Dorsolateral prefrontal cortex (tissue), 122 donors: ENCODE measurements at places on chromosomes 6 and 20.

GRCh38 chr6:13513626-13514502 is 26.5 kb upstream of the GFOD1 start:
- no peak for DNase-seq

DNA sequence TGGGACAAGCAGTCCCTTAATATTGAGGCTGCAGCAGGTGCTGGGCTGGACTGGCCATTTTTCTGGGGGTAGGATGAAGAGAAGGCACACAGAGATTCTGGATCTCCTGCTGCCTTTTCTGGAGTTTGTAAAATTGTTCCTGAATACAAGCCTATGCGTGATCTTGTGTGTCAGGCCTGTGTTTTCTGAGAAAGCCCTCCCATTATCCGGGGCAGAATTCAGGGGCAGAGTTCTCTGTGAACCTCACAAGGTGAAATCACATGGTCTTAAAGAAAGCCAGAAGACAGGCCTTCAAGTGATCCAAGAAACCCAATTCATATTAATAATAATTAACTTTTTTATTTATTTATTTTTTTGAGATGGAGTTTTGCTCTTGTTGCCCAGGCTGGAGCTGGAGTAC is 12.5 kb downstream of the CCN5 start:
- no peak for DNase-seq

DNA sequence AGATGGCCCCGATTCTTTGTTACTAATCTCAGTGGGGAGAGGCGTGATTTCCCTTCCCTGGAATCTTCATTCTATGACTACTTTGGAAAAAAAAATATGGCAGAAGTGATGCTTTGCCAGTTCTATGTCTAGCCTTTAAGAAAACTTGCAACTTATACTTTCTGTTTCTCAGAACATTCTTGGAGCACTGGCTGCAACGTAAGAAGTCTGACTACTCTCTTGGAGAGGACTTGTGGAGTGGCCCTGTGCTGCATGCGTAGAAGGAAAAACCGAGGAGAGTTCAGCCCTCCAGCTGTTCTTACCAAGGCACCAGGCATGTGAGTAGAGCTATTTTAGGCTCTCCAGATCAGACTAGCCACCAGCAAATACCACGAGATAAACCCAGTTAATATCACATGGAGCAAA is 77.6 kb upstream of the STXBP5 start:
- no peak for DNase-seq

- DNase-seq, result no peak
These were observed 34.2 kb downstream of the GCLC start for GRCh38 chr6:53510746-53511145.

GRCh38 chr6:7136859-7137334 is 29.1 kb downstream of the RREB1 start:
- no peak for DNase-seq

- DNase-seq, result no peak
These were observed 65.9 kb upstream of the HCRTR2 start for GRCh38 chr6:55108134-55109130.

DNA sequence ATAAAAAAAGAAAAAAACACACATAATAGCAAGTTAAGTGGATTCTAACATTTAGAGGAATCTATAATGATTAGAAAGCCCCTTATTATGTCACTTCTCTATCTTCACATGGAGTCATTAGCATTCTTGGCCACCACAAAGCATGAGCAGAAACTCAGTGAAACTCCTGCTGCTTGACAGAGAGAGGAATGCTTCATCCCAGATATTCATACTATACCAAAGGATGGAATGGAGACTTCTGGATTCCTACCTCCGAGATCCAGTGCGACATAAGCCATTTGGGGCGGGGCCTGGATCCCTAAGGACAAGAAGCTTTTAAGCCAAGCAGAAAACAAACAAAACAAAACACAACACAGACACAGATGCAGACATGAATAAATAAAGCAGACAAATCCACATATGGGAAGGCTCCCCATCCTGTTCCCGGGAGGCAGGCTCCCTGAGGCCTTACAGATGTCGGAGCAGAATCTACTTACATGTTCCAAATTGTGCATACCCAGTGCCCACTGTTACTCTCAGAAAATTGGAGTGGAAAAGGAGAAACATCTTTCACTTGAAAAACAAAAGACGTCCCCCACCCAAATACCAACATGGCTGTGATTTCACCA is 727.3 kb downstream of the MAFB start:
- no peak for DNase-seq

- DNase-seq, result no peak
These were observed 131.8 kb downstream of the VEGFA start for GRCh38 chr6:43901733-43902230.

DNA sequence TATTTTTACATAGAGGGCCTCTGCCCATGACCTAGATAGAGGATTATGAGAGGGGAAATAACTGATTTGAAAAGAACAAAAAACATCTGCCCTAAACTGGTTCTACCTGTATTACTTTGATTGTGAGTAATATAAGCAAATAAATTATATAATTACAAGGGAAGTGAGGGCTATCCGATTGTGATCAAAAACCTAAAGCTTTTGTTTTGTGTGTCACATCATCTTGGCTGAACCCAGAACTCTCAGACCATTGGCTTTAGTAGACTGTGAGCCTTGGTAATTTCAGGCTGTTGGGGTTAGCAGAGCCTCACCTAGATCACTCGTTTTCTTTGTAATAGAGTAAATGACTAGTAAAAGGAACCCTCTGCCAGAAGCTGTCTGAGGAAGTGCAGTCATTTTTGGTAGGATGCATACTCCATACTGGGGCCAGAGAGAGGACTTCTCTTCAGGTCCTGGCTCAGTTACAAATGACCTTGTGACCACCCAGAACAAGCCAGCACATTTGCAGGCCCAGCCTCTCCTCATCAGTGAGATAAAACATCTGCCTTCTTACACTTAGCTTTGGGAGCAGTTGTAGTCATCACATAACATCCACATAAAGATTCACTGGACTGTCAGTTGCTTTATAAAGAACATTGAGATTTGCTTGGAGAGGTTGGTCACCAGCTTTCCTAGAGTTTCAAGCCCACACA is 13.5 kb downstream of the STK35 start:
- DNase-seq, result no peak

- no peak for DNase-seq
These were observed 70.4 kb downstream of the JAG1 start for GRCh38 chr20:10603378-10603777.

DNA sequence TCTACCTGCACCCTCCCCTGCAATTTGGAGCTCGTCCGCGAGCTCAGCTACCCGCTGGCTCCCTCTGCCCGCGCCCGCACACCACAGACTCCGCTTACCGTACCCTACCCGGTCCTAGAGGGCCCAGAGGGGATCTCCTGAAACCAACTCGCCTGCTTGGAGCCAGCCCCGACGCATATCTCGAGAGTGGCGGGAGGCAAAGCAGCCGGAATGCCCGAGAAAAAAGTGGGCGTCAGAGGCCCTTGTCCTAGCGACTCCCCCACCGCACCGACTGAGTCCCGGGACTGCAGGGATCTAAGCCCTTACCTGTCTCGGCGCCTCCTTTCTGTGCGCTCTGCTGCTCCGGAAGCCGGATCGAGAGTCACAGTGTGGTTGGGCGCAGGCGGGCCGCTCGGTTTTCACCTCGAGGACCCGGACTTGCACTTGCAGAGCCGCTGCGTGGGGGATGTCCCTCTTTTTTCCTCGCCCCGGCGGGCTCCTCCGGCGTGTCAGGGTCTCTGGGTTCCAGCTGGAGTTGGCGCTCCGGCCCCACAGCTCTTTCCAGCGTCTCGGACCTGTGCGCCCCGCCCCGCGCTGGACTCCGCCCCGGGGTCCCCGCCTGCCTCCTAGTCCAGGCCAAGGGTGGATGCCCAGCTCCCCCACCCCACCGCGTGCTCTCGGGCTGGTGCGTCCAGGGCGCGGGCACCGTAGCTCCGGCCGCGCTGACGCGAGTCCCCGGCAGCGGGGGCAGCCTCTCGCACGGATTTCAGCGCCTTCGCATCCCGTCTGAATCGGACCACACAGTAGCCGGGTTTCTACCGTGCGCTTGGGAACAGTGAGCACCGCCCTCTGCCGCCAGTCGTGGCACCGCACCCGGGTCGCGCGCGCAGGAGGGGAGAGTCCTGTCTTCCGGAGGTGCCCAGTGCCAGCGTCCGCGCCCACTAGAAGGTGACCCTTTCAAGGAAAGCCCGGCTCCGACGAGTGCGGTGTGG is at the start of gene PROKR2:
Gene PROKR2 (minus strand): TSS at position 767 of the 971 bp plus-strand sequence. CDS start 2,585 bp downstream, outside the sequence.
- DNase-seq, result no peak

DNA sequence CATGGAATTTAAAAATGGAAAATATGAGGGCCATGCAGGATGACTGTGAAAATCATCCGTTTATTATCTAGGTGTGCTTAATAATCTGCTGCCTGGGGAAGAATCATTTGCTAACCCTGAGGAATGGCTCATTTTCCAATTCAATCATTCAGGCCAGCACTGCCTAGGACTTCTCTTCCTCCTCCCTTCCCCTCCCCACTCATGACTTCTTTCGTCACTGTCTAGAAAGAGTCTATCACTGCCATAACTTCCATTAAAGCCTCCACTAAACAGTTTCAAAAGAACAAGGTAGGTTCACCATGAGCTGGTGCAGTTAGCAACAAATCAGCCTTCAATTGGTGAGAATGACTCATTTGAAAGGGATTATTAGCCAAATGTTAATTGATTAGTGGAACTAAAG is 43.9 kb downstream of the TSHZ2 start:
- no peak for DNase-seq

GRCh38 chr6:786946-787763 is 94.2 kb upstream of the EXOC2 start:
- no peak for DNase-seq

DNA sequence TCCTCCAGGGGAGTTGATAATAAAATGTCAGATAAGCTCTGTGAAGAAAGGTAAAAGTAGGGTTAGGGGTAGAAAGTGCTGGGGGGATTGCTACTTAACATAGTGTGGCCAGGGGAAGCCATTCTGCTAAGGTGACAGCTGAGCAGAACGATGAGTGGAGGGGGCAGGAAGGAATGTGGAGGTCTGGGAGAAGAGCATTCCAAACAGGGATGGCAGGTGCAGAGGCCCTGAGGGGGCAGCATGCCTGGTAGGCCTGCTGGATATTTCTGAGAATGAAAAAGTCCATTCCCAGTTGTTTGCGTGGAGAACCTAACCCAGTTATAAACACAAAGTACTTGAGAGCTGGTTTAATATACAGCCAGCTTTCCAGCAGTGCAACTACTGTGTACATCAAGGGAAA is 9.3 kb downstream of the GFRA4 start:
- no peak for DNase-seq

DNA sequence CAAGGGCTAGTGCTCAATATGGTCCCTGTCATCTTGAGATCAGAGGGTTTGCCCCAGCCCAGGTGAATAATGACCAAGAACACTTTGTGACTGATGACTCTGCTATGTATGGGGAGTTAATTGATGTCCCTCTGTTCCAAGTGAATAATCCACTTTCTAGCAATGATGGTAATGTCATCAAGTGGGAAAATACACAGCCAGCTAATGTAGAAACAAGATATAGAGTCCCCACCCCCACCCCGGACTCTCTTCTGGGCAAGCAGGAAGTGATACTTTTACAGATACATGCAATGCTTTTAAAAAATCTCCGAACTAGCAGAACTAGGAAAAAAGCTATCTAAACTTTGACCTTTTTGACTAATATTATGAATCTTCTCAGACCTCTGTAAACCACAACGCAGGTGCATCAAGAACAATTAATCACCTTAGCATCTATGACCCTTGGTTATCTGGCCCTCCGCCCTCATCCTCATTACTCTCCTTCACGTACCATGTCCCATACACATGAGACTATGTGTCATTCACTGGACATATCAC is 30.5 kb downstream of the CNR1 start:
- no peak for DNase-seq

GRCh38 chr20:44785768-44786167 is 24.6 kb downstream of the RIMS4 start:
- no peak for DNase-seq

DNA sequence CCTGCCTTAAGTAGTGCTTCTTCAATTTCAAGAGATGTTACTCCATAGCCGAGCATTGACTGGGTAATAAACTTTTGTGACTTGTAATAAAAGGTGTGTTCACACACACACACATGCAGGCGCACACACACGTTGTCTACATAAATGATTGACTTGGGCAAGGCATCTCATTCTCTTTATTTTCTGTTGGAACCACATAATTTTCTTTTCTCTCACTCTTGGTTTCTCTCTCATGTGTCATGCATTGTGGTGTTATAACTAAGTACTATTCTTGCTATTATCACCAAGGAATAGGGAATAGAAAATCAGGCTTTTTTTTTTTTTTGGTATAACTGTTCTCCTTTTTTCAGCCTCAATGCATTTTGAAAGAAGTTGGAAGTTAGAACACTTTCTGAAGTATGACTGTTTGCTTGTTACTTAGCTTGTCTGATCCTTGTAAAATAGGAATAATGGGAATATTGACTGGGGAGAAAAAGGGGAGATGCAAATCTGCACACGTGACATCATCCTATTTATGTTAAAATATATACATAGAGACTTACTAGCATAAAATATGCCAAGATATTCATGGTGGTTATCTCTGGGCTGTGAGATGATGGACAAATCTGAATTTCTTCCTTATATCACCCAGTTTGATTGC is 26.1 kb upstream of the CD83 start:
- DNase-seq, result no peak

GRCh38 chr20:35303735-35304491 is 11.7 kb upstream of the FAM83C start:
- DNase-seq, result peak; percentile 51

- no peak for DNase-seq
These were observed at the start of gene ITPR3 for GRCh38 chr6:33620856-33621710. Gene ITPR3 (plus strand): TSS chr6:33621322. CDS start chr6:33621603, 281 bp downstream.

- no peak for DNase-seq
These were observed 29.4 kb downstream of the RING1 start for GRCh38 chr6:33237741-33238140.

DNA sequence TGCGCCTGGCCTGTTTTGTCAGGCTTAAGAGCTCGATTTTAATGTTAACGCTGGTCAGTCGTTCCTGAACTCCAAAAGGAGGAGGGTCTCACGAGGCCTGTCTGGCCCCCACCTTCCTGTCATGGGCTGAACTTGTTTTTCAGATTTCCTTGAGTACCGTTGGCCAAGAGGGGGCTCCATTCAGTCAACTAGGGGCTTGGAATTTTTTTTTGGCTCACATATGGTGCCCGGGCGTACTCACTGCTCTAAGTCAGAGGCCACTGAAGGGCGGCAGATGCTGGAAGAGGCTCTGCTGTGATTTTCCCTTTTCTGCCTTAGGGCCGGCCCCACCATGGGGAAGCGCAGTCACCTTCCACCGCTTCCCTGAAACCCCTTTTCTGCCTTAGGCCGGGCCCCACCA is 6.9 kb upstream of the BIRC7 start:
- DNase-seq, result no peak

- DNase-seq, result no peak
These were observed 163.5 kb upstream of the SHLD1 start for GRCh38 chr20:5586720-5587119.

GRCh38 chr6:53603386-53604116 is 58.6 kb upstream of the GCLC start:
- DNase-seq, result no peak

DNA sequence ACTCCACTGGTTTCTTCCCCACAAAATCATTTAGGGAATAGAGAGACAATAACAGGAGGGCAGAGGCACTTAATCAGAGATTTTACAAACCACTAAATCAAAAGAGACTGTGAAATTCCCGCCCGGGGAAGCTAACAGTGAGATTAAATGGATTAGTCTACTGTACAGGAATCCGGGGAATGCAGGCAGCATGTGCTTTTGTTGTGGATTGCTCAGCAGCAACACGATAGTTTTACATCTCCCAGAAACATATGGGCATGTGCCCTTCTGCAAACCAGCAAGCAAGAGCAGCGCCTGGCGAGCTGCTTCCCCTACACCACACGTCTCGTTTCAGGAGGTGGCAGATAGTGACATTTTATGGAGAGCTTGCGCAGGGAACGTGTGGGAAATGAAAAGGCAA is 382.3 kb downstream of the CD83 start:
- DNase-seq, result no peak
